ENCODE measurements at places on chromosomes 7 and 10.

DNA sequence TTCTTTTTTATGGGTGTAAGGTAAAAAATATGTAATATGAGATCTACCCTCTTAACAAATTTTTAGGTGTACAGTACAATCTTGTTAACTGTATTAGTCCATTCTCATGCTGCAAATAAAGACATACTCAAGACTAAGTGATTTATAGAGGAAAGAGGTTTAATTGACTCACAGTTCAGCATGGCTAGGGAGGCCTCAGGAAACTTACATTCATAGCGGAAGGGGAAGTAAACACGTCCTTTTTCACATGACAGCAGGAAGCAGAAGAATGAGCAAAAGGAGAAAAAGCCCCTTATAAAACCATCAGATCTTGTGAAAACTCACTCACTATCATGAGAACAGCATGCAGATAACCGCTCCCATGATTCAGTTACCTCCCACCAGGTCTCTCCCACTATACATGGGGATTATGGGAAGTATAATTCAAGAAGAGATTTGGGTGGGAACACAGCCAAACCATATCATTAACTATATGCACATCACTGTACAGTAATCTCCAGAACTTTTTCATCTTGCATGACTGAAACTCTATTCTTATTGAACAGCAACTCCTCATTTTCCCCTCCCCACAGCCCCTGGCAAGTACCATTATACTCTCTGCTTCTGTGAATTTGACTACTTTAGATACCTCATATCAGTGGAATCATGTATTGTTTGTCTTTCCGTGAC lies 127.4 kb downstream of the WNT2 start:
- DNase-seq, result no peak

GRCh38 chr7:64636386-64636785 lies 29.5 kb upstream of the ZNF107 start:
- DNase-seq, result no peak

DNA sequence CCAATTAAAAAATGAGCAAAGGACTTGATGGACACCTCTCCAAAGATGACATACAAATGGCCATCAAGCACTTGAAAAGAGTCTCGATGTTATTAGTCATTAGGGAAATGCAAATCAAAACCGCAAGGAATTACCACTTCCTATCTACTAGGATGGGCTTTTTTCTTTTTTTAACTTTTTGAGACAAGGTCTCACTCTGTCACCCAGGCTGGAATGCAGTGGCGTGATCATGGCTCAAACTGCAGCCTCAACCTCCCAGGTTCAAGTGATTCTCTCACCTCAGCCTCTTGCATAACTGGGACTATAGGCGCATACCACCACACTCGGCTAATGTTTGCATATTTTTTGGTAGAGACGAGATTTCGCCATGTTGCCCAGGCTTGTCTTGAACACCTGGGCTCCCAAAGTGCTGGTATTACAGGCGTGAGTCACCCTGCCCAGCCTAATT lies 13.6 kb downstream of the NKX1-2 start:
- DNase-seq, result no peak

- DNase-seq, result no peak
Measured at GRCh38 chr10:70319183-70319582, 35.4 kb upstream of the NPFFR1 start.

- no peak for DNase-seq
Measured at GRCh38 chr7:22192801-22193200, 164.2 kb downstream of the RAPGEF5 start.

Data from activated T-cell treated with anti-CD3 and anti-CD28 coated beads, Interleukin-2, amount 50 U/mL, for 48 hours (primary cell).